CD4-positive, alpha-beta T cell treated with Interleukin-17A for 4 hours (primary cell): ENCODE measurements at places on chromosomes 13 and 19.

DNA sequence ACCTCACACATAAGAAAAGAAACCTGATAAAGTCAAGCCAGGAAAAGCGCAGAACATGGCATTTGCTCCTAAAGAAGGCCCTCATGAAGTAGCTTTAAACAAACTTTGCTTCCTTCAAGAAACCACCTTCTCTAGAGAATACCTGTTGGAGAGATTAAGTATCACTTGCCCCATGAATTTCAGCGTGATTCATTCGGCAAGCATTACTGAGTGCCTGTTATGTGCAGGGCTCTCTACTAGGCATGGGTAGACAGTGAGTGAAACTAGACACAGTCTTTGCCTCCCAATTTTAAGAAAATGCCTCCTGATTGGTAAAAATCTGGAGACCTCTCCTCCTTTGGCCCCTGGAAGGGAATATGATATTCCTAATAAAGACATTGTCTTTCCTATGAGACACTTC lies 475.8 kb upstream of the NBEA start:
- DNase-seq, result no peak

DNA sequence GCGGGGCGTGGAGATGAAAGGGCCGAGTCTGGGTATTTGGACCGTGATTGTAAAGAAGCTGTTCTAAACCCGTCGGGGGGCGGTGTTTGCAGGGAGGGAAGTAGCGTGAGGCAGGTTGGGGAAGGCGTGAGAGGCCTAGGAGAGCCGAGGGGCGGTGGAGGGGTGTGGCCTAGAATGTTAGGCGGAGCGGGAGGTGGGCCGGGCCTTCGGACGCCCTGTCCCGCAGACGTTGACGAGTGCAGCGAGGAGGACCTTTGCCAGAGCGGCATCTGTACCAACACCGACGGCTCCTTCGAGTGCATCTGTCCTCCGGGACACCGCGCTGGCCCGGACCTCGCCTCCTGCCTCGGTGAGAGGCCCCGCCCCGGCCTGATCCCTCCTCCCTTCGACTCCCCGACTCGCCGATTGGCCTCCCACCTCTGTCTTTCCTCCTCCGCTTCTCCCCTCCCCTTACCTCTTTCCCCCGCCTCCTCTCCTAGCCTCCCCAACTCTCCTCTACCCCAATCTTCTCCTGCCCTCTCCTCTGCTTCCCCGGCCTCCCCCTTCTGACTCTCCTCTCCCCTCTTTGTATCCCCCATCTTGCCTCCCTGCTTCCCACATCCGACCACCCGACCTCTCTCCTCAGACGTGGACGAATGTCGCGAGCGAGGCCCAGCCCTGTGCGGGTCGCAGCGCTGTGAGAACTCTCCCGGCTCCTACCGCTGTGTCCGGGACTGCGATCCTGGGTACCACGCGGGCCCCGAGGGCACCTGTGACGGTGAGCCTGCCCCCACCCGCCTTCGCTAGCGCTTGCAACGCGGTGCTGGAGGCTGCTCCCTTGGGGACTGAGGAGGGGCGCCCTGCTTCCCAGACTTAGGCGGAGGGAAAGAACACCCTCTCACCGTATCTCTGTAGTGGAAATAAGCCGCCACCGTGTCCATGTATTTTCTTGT lies 12.8 kb downstream of the LTBP4 start:
- DNase-seq, result peak; percentile 92

DNA sequence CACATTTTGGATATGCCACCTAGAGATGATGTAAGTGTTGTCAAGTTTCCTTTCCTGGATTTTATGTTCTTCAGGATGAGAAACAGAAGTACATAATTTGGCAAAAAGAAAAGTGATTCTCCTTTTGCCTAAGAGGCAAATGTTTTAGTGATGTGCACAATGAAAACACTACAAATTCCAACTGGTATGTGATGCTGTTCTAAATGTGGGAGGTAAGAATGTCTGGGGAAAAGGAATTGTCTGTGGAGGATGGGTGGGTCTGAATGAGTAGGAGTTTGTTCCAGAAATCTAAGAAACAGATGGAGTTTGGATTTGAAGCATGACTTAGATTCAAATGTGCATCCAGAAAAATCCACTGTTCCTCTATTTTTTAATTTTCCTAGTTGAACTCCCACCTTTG lies 473.6 kb upstream of the SPRY2 start:
- no peak for DNase-seq

DNA sequence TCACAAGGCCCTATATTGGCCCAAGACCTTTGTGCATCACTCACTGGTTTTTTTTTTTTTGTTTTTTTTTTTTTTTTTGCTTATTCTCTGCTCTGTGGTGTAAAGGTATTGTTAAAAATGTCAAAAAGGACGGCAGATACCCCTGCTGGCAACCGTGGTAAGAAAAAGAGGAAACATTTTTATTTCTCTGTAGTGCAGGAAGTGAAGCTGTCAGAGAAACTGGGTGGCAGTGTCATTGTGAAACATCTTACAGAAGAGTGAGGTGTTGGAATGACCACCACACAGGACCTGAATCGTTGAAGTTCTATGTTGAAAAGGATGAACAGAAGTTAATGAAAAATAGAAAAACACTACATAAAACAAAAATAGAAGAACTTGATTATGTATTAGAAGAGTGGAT lies 346.4 kb downstream of the FGF9 start:
- no peak for DNase-seq
